ENCODE measurements at places on chromosomes 5 and 9.

DNA sequence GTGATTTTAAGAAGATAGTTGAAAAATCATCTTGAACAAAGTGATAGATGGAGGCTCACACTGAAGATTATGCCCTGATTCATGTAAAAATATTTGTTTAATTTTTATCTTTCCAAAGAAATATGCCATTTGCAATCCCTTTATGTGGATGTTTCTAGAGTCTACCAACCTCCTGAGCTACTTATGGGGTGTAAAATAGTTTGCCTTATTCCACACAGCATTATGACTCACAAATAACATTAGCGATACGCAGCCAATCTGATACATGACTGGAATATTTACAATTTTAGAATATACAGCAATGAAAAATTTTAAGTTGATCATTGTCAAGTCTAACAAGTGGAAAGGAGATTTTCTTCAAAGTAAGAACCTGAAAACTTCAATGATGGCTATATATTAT is 327.5 kb downstream of the EDIL3 start:
- no peak for DNase-seq

DNA sequence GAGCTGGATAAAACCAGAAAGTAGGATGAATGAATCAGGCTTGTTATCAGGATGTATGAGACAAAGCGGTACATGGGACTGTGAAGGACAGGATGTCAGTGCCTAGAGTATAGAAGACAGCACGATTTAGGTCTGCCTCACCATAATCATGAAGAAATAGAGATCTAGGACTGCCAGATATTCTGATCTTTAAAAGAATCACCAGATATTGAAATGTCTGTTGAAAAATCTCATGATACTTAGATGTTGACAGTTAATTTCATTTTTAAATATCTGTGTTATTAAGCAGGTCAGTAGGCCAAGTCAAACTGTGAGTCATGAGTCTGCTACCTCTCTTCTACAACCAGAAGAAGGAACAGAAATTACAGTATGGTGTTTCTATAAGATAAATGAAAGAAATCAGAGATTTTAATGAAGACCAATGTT is 65.0 kb downstream of the ST8SIA4 start:
- DNase-seq: no peak

- DNase-seq: no peak
Measured at GRCh38 chr9:126704157-126704891, 90.6 kb downstream of the LMX1B start.

- no peak for DNase-seq
Measured at GRCh38 chr5:172936401-172936800, 22.8 kb upstream of the RPL26L1 start.

- DNase-seq: no peak
Measured at GRCh38 chr5:40540301-40540700, 139.4 kb upstream of the PTGER4 start.

DNA sequence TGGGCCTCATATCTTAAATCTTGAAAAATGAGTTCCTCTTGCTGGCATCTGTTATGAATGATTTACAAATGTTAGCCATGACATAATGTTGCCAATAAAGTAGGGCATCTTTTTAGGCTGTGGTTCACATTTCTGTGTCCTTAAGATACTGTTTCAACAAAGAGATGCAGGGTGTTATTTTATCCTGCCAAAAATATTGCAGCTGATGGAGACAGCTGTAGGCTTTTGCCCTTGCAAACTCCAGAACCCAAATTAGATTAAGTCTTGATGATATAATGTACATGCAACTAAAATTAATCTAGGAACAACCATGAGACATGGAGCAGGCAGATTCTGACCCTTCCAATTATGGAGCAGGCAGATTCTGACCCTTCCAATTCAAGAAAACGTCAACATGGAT is 228.2 kb upstream of the GRIN3A start:
- no peak for DNase-seq
